ENCODE measurements at places on chromosomes 7 and 10.

DNA sequence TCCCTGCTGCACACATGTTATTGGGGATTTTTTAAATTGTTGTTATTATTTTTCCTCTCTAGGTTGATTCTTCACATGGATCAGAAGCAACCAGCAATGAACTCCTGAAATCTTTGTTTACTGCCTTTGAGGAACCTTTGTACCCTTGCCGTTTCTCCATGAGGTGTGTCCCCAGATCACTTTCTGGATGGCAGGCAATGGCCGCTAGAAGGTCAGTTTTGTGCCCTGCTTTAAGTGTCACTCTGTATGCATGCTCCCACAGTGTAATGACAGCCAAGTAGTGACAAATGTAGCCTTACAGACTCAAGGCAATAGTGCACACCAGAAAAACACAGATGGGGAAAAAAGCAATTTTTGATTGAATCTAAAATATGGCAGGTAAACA lies 47.7 kb upstream of the NRP1 start:
- no peak for DNase-seq

GRCh38 chr10:103558911-103559310 lies 65.4 kb downstream of the NEURL1 start:
- no peak for DNase-seq

DNA sequence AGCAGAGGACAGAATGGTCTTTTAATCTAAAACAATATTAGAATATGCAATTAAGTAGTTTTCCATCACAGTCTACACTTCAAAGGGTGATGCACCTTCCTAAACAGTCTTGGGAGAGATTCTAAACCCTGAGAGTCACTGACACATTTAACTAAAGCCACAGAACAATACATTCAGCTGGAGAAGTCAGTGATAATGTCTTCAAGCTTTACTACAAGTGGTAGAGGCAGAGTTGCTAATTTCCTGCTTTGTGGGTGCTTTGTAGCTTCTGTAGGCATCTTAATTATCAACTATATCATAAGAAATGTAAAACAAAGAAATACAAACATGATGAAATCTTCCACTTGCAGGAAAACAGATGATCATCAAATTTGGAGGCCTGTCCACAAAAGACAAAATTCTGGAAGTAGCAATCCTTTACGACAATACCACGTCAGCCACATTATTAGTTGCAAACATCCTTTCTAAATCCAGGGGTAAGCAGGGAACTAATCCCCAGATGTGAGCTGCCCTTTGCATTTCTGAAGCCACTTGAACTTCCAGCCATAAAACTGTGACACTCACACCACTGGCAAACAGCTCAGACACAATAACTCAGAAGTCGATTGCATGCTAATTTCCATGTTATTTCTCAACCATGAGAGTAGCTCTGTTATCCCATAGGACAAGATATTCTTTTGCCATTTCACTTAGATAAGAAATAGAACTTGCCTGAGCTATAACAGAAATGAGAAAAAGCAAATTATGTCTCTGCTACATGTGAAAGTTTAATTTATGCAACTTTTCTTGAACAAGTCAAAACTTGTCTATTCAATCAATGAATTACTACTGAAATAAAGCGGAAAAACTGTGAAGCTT lies 212.2 kb downstream of the FAM107B start:
- peak; percentile 57 for DNase-seq

GRCh38 chr7:79719216-79719615 lies 265.7 kb upstream of the MAGI2 start:
- no peak for DNase-seq

DNA sequence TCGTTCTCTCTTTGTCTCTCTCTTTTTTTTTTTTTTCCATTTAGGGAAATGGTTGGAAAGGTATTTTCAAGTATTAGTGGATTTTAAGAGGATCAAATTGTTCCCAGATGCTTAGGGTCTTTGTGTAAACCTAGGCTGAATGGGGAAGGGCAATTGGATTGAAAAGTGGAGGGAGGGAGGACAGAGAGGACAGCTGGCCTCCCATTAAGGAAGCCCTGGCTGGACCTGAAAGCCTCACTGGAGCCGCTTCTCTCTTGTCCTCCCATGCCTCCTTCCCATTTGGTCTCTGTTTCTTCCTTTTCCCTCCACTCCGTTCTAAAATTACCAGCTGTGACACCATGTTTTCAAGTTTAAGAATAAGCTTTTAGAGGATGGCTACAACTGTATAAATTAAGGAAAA lies 104.1 kb downstream of the TACC2 start:
- no peak for DNase-seq

GRCh38 chr10:43843321-43844101 lies 194.8 kb upstream of the ZNF32 start:
- DNase-seq, result no peak

DNA sequence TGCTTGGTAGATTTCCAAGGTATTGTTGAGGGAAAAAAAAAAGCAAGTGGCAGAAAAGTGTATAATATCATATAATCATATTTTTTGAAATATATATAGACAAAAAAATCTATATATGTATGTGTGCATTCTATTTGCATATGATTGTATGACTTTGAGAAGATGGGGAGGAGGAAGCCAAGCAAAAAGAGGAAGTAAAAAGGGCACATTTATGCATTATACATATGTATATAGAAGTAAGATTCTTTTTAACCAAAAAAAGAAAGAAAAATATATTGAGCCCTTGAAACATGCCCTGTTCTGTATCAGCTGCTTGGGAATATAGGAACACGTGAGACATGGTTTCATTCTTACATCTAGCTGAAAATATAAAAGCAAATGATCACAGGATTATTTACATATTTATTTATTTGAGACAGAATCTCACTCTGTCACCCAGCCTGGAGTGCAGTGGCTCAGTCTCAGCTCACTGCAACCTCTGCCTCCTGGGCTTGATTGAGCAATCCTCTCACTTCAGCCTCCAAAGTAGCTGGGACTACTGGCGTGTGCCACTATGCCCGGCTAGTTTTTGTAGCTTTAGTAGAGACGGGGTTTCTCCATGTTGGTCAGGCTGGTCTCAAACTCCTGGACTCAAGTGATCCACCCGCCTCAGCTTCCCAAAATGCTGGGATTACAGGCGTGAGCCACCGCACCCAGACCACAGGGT lies 18.0 kb upstream of the SLF2 start:
- DNase-seq, result no peak

DNA sequence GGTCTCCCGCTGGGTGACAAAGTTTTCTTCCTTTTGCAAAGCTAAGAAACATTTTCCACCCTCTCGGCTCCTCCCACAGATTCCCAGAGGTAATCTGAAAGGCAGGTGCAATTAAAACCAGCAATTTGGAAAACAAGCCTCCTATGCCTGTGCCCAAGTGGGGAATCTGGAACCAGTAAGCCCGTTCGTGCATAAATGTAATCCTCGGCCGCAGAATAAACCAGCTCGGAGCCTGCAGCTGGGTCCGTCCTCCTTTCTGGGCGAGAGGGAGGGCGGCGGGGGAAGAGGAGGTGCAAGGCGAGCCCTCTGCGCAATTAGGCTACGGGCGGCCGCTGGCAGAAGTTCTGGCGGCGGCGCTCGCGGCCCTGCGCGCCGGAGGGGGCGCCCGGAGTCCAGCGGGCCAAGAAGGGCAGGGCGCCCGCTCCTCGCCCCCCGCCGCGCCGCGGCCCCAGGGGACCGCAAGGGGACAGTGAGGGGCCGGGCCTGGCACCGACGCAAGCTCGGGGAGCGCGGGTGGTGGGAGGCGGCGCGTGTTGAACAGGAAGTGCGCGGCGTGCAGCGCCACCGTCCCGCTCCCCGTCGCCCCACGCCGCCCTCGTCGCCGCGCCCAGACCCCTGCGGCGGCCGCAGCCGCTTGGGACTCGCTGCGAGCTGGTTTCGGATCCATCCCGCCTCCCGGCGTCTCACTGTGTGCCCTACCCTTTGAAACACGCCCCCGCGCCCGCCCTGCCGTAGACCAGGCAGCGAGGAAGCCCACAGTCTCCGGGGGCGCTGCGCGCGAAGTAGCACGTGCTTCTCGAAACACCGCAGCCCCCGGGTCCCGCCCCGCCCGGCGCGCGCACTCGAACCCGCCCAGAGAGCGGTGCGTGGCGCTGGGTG lies at the start of gene PRKAG2:
Gene PRKAG2, minus strand, starts transcription at position 217 of the 879 bp plus-strand sequence. CDS start 495 bp downstream, outside the sequence.
- peak; percentile 73 for DNase-seq

GRCh38 chr7:1538544-1539180 lies 8.2 kb downstream of the MAFK start:
- DNase-seq, result no peak

- no peak for DNase-seq
Measured at GRCh38 chr7:45980973-45981372, 59.9 kb upstream of the IGFBP3 start.

DNA sequence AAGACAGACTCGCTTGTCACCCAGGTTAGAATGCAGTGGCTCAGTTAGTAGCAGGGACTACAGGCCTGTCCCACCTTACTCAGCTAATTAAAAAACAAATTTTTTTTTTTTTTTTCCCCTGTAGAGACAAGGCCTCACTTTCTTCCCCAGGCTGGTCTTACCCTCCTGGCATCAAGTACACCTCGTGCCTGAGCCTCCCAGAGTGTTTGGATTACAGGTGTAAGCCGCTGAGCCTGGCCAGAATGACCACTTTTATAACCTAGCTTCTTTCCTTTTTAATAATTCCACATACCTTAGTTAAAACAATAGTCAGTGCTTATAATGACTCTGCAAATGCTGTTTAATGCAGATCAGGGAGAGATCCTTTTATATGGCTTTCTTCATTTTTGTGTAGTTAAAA lies 31.3 kb downstream of the RSBN1L start:
- no peak for DNase-seq

DNA sequence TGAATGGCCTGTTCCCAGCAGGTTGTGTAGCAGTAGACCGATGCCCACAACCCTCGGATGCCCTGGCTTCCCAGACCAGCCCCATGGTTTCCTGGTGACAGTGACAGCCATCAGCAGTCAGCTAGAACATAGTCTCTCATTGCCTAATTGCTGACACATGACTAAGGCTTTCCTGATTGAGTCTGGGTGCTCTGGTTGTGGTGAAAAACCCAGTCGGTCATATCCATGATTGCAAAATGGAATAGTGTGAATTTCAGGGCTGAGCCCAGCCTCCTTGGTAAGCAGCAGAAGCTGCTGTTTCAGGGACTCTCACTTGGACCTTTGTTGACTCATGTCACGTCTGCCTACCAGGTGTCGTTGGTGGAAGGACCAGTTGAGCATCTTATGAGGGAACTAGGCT lies 36.6 kb downstream of the POR start:
- DNase-seq, result peak; percentile 70

- no peak for DNase-seq
Measured at GRCh38 chr10:28644647-28645046, 32.7 kb upstream of the BAMBI start.

GRCh38 chr7:37765872-37766525 lies 82.4 kb upstream of the NME8 start:
- peak; percentile 14 for DNase-seq

DNA sequence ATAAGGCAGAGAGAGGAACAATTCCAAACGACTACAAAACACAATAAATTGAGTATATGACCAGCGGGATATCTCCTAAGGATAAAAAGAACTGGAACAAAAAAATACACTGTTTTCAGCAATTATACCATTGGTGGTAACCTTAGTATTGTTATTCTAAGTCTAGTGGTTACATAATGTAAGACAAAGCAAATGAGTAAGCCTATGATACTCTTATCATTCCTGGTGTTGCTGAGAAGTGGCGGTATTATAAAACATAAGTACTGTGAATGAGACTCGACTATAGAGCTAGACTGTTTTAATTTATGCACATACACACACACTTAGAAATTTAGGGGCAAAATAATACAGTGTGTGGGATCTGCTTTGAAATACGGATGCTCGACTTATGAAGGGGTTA lies 107.7 kb downstream of the NRBF2 start:
- DNase-seq, result no peak

DNA sequence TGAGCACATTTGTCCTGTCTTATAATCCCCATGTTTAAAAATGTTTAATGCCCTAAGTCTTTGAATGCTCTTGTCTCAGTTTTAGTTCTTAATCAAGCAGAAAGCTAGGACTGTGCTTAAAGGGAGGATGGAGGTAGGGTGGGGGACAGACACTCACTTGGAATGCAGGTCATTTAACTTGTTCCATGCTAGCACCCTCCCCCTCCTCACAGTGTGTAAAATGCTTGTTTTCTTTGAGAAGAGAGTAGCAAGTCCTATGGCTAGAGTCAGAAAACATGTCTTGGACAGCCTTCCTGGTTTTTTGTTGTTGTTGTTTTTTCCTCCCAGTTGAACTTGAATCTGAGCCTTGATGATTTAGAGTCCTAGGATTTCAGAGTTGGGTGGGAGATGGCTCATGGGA lies 114.2 kb downstream of the PLPP4 start:
- DNase-seq, result no peak

- DNase-seq, result no peak
Measured at GRCh38 chr7:85230623-85231022, 43.8 kb upstream of the SEMA3D start.

GRCh38 chr7:134856091-134856490 lies 76.7 kb downstream of the CALD1 start:
- peak; percentile 3 for DNase-seq

GRCh38 chr7:100435401-100436304 lies 644 bp downstream of the PPP1R35 start:
- peak; percentile 44 for DNase-seq

DNA sequence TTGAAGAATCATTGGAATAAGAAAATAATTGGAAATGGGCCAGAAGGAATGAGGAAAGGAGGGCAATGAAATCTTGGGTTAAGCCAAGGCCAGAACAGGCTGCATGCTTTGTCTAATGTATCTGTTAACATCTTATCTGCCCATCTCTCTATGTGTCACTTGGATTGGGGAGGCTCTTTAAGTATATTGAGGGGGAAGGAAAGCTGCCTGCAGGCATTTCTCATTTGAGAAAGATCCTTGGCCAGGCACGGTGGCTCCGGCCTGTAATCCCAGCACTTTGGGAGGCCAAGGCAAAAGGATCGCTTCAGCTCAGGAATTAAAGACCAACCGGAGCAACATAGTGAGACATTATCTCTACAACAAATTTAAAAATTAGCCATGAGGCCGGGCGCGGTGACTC lies 14.3 kb downstream of the PCBD1 start:
- DNase-seq, result no peak

GRCh38 chr7:14191686-14192098 lies 202.2 kb upstream of the ETV1 start:
- DNase-seq, result no peak

GRCh38 chr7:157136372-157136771 lies 2.4 kb upstream of the UBE3C start:
- no peak for DNase-seq

DNA sequence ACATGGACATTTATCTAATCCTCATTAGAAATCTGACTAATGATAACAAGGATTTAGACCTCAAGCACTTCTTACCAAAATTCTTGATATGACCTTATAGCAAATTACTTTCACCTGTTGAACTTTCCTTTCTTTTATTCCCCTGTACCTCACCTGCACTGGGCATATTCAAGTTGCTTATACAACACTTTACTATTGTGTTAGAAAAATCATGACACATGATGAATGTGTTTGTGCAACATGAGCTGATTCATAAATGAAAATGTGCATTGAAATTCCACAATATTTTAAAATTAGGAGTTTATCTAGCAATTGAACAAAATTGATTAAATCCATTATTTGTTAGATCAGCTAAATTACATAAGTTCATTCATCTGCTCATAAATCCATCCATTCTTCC lies 160.6 kb downstream of the CFTR start:
- DNase-seq, result no peak
